GM12878 (cell line): ENCODE measurements at places on chromosomes 1 and 21.

DNA sequence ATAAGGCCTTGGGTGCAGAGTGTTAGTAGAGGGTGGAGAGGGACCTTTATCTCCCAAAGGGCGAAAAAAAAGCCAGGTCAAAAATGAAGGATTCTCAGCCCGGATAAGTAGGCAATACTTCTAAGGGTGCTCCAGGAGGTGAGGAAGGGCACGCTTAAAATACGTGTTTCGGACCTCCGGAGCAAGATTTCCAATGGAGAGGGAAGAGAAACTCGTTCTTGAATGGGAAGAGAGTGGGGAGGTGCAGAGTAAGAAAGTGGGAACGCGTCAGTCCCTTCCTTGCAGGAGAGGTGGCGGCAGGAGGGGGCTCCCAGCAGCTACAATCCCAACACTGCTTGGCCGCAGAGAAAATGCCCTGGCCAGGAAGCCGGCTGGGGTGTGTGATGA lies 581 bp downstream of the EFCAB14 start:
- H3K4me1 ChIP-seq, result peaks cover 13% of the 10 kb centered on the region
- peak overlapping the region; percentile 83 for H3K4me3 ChIP-seq
- no peaks in the 10 kb centered on the region for H3K27me3 ChIP-seq
- H3K36me3 ChIP-seq, result peaks cover 2% of the 10 kb centered on the region; the same call in 1 of the 2 replicates

GRCh38 chr1:10948463-10948775 lies 64.0 kb upstream of the TARDBP start:
- H3K4me3 ChIP-seq, result no peak overlapping the region
- no peaks in the 10 kb centered on the region; the same call in 1 of the 2 replicates for H3K27me3 ChIP-seq
- H3K27ac ChIP-seq, result no peak overlapping the region
- no peaks in the 10 kb centered on the region for H3K4me1 ChIP-seq
- H3K36me3 ChIP-seq, result no peaks in the 10 kb centered on the region

DNA sequence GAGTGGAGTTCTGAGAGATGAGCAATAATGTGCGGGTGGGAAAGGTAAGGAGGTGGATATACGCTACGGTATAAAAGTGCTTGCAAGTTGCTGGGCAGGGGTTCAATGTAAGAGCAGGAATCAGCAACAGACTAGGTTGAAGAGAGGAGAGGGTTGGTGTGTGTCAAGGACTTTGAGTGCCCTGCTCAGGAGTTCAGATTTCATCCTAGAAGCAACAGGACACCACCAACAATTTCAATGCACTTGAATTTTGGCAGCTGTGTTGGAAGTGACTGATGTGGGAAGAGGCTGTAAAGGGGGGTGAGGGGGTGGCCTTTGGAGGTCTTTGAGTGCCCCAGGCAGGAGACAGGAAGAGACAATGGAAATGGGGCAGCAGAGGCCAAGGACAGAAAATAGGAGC lies 57.3 kb downstream of the RHOU start:
- no peaks in the 10 kb centered on the region for H3K36me3 ChIP-seq
- H3K27ac ChIP-seq, result no peak overlapping the region
- peaks cover 2% of the 10 kb centered on the region; the same call in 1 of the 2 replicates for H3K27me3 ChIP-seq
- no peak overlapping the region for H3K4me3 ChIP-seq

- no peaks in the 10 kb centered on the region for H3K27me3 ChIP-seq
- H3K4me3 ChIP-seq, result no peak overlapping the region
- H3K27ac ChIP-seq, result no peak overlapping the region
- H3K36me3 ChIP-seq, result no peaks in the 10 kb centered on the region
These were observed 1017.6 kb downstream of the KCNT2 start for GRCh38 chr1:195590649-195591048.
